Right kidney (tissue), 9 donors: ENCODE measurements at places on chromosomes 13 and 19.

DNA sequence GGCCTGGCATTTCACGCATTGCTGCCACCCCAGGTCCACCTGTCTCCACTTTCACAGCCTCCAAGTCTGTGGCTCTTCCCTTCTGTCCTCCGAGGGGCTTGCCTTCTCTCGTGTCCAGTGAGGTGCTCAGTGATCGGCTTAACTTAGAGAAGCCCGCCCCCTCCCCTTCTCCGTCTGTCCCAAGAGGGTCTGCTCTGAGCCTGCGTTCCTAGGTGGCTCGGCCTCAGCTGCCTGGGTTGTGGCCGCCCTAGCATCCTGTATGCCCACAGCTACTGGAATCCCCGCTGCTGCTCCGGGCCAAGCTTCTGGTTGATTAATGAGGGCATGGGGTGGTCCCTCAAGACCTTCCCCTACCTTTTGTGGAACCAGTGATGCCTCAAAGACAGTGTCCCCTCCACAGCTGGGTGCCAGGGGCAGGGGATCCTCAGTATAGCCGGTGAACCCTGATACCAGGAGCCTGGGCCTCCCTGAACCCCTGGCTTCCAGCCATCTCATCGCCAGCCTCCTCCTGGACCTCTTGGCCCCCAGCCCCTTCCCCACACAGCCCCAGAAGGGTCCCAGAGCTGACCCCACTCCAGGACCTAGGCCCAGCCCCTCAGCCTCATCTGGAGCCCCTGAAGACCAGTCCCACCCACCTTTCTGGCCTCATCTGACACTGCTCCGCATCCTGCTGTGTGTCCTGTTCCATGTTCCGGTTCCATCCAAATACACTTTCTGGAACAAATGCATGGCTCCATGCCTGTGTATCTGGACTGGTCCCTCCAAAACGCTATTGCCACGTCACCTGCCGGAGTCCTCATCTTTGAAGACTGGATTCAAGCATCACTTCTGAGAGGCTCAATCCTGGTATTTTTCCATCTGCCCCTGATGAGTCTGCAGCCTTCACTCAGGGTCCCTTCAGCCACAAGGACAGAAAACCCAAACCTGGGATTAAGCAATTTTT, 10.7 kb upstream of the DHDH start:
- DNase-seq = no peak

GRCh38 chr19:31969016-31969415, 376.4 kb upstream of the ZNF507 start:
- DNase-seq = no peak

- DNase-seq = no peak
These were observed 2.5 kb upstream of the S1PR4 start for GRCh38 chr19:3175781-3176714.

- DNase-seq = no peak
These were observed 50.9 kb downstream of the PCCA start for GRCh38 chr13:100139817-100140216.

- peak; percentile 88 for DNase-seq
These were observed at the start of gene ZNF83 for GRCh38 chr19:52637718-52638585. ZNF83 (minus strand) TSS chr19:52638355.

DNA sequence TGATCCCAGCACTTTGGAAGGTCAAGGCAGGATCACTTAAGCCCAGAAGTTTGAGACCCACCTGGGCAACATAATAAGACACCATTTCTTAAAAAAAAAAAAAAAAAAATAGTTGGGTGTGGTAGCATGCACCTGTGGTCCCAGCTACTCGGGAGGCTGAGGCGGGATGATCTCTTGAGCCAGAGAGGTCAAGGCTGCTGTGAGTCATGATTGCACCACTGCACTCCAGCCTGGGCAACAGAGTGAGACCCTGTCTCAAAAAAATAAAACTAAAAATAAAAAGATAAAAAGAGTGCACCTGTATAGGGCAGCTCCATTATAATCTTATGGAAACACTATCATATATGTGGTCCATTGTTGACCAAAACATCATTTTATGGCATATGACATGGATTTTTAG, 25.5 kb upstream of the STARD13 start:
- no peak for DNase-seq

DNA sequence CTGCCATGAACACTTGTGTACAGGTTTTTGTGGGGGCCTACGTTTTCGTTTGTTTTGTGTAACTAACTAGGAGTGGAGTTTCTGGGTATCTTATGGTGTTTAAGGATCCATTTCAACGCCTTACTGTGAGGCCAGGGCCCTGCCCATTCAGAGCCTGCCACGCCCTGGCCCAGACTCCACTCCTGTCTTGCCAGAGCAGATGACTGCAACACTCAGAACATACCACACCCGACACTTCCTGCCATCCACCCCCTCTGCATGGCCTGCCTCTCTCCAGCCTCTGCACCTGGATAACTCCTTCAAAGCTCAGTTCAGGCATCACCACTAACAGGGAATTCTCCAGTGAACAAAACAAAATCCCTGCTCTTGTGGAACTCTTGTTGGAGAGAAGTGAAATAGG, 43.2 kb downstream of the RGCC start:
- no peak for DNase-seq

DNA sequence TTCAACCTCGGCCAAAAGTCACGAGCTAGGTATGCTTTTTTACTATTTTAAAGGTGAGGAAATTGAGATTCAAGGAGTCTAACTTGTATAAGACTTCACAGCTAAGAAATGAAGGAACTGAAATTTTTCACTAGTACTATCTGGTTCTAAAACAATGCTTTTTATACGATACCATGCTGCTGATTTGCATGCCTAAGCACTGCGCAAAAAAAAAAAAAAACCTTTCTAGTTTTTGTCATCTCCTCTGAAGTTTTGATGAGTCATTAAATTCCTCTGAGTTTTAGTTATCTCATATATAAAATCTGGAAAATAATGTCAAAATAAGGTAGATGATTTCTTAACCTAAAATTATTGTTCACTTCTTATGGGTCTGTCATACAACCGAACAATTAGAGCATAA, 28.0 kb upstream of the UFM1 start:
- DNase-seq = no peak

DNA sequence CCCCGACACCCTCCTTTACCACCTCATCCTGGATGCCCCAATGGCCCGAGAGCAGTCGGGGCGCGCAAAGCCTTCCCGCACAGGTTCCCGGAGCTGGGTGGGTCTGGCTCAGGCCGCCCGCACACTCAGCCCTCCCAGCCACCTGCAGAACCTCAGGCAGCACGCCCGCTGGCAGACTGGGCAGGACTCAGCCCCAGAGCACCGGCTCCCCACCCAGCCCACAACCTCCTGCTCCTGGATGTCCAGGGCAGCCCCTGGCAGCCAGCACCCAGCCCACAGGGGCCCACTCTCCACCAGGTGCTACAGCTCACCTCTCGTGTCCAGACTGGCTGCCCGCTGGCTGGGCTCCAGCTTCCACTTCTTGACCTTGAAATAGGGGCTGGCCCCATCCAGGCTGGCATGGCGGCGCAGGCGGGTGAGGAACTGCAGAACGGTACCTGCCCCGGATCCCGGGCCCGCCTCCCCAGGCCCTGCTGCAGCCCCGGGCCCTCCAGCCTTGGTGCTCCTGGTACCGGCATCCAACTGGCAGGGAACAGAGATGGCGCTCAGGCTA, 4.6 kb downstream of the CBARP start:
- DNase-seq = no peak

- no peak for DNase-seq
These were observed 146.5 kb upstream of the EDNRB start for GRCh38 chr13:78065141-78065540.
